ENCODE measurements at places on chromosomes 7 and 10.

GRCh38 chr10:100993986-100994708 is 5.5 kb upstream of the LZTS2 start:
- H3K27me3 ChIP-seq = no peaks in the 10 kb centered on the region
- peaks cover 18% of the 10 kb centered on the region for H3K4me1 ChIP-seq
- DNase-seq = no peak
- H3K36me3 ChIP-seq = peaks cover 11% of the 10 kb centered on the region
- no peak overlapping the region for H3K27ac ChIP-seq
- H3K4me3 ChIP-seq = no peak overlapping the region

- DNase-seq = no peak
- H3K27ac ChIP-seq = no peak overlapping the region
- H3K27me3 ChIP-seq = no peaks in the 10 kb centered on the region
- no peaks in the 10 kb centered on the region for H3K4me1 ChIP-seq
Measured at GRCh38 chr7:28708033-28708951, 249.8 kb downstream of the TRIL start.

DNA sequence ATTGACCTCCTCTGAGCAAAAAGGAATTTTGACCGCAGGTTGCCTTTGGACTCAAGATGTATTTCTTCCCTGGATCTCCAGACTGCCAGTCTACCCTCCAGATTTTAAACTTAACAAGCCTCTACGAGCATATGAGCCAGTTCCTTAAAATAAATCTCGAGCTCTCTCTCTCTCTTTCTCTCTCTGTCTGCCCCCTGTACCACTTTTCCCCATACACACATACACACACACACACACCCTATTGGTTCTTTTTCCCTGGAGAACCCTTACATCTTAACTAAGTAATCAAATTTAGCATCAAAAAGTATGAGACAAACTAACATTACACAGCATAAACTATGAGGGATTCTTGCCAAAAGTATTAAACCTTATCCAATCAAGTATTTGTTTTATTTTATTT is 11.4 kb downstream of the BCAP29 start:
- peaks cover 6% of the 10 kb centered on the region for H3K36me3 ChIP-seq
- H3K4me1 ChIP-seq = no peaks in the 10 kb centered on the region
- H3K27me3 ChIP-seq = no peaks in the 10 kb centered on the region
- no peak overlapping the region for H3K4me3 ChIP-seq

DNA sequence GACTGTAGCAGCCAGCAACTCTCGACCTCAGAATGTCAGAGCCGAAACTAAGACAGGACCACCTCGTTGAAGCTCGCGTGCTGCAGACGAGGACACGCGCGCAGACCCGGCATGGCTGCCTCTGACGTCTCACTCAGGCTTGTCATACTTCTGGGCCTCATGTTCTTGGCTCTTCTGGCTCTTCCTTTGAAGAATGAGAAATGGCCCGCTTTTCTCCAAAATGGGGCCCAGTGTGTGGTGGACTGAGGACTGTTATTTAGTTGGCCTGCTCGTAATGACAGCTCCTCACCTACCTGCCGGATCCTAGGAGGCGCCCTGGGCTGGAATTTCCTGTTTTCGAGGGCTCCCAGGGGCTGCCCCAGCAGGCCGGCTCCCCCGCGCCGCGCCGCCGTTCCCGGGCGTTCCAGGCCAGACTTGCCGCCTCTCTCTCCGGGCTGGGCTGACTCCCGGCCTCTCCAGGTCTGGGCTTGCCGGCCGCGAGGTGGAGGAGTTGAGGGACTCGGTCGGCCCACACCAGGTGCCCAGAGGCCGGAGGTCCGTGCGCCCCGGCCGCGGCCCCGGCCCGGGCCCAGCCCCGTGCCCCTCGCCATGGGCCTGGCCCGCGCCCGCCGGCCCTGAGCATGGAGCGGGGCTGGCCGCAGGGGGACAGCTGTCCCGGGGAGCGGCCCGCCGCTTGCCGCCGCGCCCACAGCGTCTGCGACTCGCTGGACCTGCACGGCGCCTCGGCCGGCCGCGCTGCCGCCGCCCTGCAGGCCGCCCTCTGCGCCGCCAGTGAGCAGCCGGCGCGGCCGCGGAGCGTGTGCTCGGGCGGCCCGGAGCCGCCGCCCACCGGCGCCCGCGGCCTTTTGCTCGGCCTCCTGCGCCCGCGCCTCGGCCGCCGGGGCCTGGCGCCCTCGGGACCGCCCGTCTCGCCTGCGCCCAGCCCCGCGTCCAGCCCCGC is 28.1 kb downstream of the AGAP3 start:
- H3K36me3 ChIP-seq = no peaks in the 10 kb centered on the region
- no peak overlapping the region for H3K4me3 ChIP-seq
- DNase-seq = no peak
- H3K4me1 ChIP-seq = no peaks in the 10 kb centered on the region
- H3K27ac ChIP-seq = no peak overlapping the region

DNA sequence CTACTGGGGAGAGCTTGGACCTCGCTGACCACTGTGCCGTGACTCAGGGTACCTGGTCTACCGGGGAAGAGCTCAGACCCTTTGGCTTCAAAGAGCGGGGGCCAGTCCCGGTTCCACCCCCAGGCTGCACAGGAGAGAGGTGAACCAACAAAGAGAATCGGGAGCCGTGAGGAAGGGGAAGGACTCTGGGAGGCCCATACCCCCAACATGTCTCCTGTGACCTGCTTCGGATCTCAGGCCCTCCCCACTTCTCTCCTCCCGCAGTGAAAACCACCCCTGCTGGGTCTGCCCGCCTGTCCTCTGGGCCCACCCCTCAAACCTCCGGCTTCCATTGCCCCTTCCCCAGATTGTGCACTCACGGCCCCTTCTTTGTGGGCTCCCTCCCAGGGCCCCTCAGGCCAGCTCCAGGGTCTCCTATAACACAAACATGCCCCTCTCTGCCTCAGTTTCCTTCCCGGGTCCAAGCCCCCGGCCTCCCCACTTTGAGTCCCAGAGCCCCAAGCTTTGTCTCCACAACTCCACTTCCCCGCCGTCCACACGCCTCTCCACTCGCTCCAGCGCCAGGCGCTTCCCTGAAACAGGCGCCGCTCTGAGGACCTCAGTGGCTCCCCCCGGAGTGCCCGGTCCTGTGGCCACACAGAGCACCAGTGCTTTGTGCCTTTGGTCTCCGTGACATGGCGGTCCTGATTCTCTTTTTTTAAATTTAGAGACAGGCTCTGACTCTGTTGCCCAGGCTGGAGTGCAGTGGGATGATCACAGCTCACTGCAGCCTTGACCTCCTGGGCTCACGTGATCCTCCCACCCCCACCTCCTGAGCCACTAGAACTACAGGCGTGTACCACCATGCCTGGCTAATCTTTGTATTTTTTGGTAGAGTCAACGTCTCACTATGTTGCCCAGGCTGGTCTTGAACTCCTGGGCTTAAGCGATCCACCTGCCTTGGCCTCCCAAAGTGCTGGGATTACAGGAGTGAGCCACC is 7.5 kb upstream of the INTS1 start:
- no peak overlapping the region for H3K27ac ChIP-seq
- DNase-seq = no peak
- no peaks in the 10 kb centered on the region for H3K27me3 ChIP-seq
- no peaks in the 10 kb centered on the region for H3K36me3 ChIP-seq

GRCh38 chr7:9680713-9681112 is 1247.3 kb downstream of the NXPH1 start:
- H3K4me1 ChIP-seq = no peaks in the 10 kb centered on the region
- H3K36me3 ChIP-seq = no peaks in the 10 kb centered on the region
- no peak overlapping the region for H3K27ac ChIP-seq
- H3K4me3 ChIP-seq = no peak overlapping the region

DNA sequence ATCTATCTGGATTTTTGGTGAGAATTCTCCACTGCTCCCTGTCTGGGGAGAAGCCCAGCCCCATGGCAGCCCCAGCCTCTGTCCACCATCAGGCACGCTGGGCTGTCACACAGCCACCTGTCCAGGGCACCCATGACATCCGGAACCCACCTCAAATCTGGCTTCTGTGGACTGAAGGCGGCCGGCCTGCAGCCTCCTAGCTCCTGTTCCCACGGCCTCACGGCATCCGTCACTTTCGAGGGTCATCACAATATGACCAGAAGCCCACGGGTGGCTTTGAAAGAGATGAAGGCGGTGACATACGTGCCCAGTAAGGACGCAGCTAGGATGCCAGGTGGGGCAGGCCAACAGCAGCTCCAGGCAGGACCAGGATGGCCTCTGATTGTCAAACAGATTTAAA is 140.9 kb downstream of the PTPRN2 start:
- no peaks in the 10 kb centered on the region for H3K4me1 ChIP-seq
- no peaks in the 10 kb centered on the region for H3K36me3 ChIP-seq
- H3K27me3 ChIP-seq = no peaks in the 10 kb centered on the region
- no peak for DNase-seq

DNA sequence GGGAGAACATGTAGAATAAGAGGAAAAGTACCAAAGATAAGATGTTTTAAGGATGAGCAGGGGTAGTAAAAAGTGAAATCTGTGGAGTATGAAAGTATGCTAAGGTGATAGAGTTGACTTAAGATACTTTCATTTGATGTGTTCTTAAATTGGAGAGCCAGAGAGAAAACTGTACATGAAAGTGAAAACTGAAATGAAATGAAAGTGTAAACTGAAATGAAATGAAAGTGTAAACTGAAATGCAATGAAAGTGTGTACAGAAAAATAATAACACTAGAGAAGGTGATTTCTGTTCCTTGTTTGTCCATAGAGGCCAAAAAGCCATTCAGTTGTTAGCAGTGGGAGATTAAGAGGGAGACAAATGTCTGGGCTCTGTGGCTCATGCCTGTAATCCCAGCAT is 17.5 kb downstream of the AHR start:
- H3K27me3 ChIP-seq = no peaks in the 10 kb centered on the region
- no peak for DNase-seq
- H3K36me3 ChIP-seq = peaks cover 5% of the 10 kb centered on the region
- no peak overlapping the region for H3K4me3 ChIP-seq

DNA sequence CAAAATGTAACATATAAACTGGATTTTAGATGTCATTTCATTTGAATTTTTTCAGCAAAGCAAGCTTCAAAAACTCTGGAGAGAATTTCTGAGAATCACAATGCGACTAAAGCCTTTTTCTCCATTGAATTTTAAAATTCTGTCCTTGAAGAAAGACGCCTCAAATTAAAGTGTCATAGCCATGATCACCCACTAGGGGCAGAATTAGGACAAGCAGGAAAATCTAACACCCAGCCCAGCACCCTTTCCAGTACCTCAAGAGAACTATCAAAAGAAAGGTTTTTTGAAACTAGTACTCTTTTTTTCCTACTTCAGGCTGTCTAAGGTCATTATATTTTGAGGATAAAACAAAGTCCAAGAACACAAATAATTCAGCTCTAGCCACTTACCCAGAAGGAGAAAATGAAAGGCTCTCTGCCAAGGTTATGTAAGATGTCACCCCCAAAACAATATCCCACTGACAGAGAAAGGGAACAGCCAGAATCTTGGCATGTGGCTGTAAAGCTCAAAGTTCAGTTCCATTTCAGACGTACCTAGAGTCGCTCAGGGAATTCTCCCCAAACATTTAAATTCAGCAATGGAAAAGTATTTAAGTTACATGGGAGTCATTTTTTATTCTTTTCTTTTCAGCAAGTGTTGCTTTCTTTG is 299.4 kb downstream of the SNX13 start:
- H3K27me3 ChIP-seq = no peaks in the 10 kb centered on the region
- no peak for DNase-seq
- H3K27ac ChIP-seq = no peak overlapping the region
- no peak overlapping the region for H3K4me3 ChIP-seq

DNA sequence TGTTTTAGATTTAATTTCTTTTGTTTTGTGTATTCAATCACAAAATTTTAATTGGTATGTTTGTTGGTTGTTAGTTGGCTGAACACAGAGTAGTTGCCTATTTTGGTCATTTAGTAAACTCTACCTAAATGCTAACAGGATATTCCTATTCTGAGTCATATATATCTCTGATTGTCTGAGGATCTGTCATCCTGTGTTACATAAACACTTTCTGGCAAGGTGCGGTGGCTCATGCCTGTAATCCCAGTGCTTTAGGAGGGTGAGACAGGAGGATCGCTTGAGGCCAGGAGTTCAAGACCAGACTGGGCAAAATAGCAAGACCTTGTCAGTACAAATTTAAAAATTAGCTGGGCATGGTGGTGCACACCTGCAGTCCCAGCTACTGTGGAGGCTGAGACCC is 178.6 kb downstream of the PLCE1 start:
- no peak for DNase-seq
- H3K4me1 ChIP-seq = no peaks in the 10 kb centered on the region
- no peak overlapping the region for H3K27ac ChIP-seq
- H3K4me3 ChIP-seq = no peak overlapping the region

DNA sequence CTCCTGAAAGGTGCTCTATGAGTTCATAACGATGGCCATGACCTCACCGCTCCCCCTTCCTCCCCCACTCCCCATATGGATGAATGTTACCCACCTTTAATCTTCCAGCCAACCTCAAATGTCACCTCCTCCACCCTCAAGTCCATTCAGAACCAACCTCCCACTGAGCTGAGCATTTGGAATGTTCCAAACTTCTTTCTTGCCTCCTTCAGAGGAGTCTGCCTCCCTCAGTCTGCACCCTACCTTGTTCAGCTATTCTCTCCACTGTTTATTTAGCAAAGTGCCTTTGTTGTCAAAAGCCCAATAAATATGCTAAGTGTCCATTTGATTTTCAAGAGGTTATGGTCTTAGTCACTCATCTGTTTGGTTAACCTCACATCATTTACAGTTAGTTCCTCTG is 22.9 kb upstream of the MTPAP start:
- no peak for DNase-seq
- H3K27me3 ChIP-seq = no peaks in the 10 kb centered on the region
- H3K27ac ChIP-seq = no peak overlapping the region
- H3K36me3 ChIP-seq = no peaks in the 10 kb centered on the region

DNA sequence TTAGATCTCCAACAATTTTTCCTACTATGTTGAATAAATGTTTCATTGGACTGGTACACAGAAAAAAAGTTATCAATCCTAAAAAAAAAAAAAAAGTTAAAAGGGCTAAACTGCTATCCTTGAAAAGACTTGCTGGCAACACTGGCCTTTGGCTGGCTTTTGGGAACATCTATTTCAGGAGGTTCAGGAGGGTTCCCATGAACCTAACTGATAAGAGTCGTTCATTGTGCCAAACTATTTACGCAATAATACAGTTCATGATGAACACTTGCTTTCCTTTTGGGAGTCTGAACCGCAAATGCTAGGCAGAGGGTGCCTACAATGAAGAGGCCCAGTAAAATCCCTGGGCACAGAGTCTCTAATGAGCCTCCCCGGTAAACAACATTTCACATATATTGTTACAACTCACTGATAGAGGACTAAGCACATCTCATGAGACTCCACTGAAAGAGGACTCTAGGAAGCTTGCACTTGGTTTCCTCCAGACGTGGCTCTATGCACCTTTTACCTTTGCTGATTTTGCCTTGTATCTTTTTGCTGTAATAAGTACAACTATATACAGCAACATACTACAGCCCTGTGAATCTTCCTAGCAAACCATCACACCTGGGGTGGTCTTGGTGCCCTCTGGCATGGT is 45.0 kb downstream of the ZFAND4 start:
- peaks cover 5% of the 10 kb centered on the region for H3K36me3 ChIP-seq
- H3K27me3 ChIP-seq = no peaks in the 10 kb centered on the region
- H3K4me3 ChIP-seq = no peak overlapping the region
- no peak for DNase-seq
- H3K4me1 ChIP-seq = no peaks in the 10 kb centered on the region
